ENCODE measurements at places on chromosomes 16 and 17.

- DNase-seq: no peak
These were observed 20.8 kb downstream of the ACTG1 start for GRCh38 chr17:81491761-81492160.

GRCh38 chr17:74243013-74243755 lies 29.8 kb downstream of the TTYH2 start:
- no peak for DNase-seq

GRCh38 chr16:88770461-88771293 lies 14.3 kb downstream of the PIEZO1 start:
- no peak for DNase-seq

DNA sequence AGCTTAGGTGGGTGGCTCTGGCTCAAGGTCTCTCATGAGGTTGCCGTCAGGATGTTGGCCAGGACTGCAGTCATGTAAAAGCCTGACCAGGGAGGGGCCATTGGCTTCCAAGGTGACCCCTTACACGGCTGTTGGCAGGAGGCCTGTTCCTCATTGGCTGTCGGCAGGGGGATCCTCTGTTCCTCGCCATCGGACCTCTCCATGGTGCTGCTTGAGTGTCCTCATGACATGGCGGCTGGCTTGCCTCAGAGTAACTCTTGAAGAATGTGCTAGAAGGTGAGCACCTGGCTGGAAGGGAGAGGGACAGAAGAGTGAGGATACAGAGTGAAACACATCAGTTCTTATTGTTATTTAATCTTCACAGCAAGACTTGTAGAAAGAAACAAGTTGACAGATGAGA lies 4.7 kb upstream of the RPRML start:
- DNase-seq: no peak

- no peak for DNase-seq
These were observed 306.6 kb upstream of the N4BP1 start for GRCh38 chr16:48916566-48916965.

DNA sequence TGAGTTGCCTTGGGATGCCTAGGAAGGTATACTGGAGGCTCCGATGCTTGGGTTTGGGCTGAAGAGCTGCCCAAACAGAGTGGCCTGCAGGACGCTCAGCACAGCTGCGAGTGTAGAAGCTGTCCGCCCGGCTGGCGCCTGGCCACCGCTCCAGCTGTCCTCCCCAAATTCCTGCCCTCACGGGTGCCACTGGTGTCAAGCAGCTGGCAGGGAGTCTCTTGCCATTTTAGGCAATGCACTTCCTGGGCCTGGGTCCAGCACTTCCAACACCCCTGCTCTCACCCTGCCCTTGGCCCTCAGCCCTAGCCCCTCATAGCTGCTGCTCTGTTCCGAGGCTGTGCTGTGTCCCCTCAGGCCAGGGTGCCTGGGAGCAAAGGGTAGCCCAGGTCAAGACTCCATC lies 5.2 kb upstream of the PKMYT1 start:
- no peak for DNase-seq

DNA sequence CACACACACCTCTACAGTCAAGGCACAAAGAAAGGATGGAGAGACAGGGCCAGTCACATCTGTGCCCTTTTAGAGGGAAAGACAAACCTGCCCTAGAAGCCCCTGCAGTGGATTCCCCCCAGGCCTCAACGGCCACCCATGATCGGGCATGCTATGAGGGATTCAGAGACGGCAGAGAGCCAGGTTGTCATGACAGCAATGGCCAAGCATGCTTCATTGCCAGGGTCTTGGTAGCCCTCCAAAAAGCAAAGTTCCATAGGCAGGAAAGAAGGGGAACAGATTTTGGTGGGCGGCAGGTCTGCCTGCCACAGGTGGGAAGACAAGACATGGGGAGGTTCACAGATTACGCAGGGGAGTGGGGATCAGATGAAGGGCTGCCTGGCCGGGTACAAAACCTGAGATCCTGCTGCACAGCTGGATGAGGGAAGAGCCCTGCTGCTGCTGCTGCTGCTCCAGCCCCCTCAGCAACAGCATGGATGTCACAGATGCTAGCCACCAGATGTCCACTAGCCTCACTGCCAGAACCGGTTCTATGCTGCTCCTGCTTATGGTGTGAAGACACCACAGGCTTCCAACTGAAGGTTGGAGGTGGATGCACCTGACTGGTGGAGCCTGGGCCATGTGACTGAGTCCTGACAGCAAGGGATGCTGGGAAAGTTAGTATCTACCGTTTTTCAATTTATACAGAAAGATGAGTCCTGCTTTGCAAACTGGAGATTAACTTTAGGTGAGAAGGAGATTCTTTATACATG lies 17.8 kb downstream of the ACTG1 start:
- DNase-seq: no peak

DNA sequence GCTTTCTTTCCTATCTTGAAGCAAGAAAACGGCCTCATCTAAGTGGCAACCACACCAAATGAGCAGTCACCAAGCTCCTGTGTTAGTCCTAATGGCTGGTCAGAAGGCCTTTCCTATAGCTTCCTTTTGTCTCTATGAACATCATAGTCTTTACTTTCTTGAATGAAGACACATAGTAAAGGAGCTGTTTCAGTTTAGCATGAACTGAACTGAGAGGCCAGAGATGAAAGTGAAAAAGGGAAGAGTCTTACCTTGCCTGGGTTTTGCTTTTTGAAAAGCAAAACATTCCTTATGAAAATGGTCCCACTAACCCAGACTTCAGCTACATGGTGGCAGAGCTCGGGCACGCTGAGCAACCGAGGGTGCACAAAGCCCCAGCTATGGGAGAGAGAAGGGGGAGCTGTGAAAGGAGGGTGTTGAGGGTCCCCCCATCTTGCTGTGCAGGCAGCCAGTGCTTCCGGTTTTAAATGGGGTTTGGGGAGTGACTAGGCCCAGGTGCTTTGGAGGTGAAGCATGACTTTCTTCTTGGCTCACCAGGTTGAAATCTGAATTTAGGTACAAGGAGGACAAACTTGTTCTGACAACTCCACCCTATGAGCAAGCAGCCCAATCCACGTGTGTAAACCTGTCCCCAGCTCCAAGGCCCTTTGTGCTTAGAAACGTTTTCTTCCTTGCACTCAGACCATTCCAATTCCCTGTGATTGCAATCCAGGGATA lies 9.1 kb upstream of the PSMC3IP start:
- DNase-seq: no peak

DNA sequence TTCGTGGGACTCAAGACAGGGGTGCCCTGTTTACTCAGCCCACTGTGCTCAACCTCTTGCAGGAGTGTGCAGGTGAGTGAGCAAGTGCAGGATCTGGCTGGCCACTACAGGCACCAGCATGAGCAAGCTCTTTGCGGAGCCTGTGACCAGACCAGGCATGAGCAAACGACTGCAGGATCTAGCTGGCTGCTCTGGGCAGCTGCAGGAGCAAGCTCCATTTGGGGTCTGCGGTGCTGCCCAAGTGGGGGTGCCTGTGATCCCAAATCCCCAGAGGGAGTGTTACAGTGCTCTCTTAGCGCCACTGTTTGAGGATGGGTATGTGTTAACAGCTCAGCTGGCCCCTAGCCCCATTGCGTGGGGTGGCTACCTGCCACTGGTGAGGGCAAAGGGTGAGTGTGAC lies 2.4 kb downstream of the USP6 start:
- no peak for DNase-seq

GRCh38 chr16:62562121-62562520 lies 525.9 kb upstream of the CDH8 start:
- no peak for DNase-seq

- no peak for DNase-seq
These were observed 12.3 kb downstream of the GLIS2 start for GRCh38 chr16:4328046-4328781.

GRCh38 chr17:696369-696768 lies 18.3 kb downstream of the VPS53 start:
- no peak for DNase-seq

GRCh38 chr16:35197656-35198055 lies 1738.2 kb downstream of the TP53TG3F start:
- no peak for DNase-seq

DNA sequence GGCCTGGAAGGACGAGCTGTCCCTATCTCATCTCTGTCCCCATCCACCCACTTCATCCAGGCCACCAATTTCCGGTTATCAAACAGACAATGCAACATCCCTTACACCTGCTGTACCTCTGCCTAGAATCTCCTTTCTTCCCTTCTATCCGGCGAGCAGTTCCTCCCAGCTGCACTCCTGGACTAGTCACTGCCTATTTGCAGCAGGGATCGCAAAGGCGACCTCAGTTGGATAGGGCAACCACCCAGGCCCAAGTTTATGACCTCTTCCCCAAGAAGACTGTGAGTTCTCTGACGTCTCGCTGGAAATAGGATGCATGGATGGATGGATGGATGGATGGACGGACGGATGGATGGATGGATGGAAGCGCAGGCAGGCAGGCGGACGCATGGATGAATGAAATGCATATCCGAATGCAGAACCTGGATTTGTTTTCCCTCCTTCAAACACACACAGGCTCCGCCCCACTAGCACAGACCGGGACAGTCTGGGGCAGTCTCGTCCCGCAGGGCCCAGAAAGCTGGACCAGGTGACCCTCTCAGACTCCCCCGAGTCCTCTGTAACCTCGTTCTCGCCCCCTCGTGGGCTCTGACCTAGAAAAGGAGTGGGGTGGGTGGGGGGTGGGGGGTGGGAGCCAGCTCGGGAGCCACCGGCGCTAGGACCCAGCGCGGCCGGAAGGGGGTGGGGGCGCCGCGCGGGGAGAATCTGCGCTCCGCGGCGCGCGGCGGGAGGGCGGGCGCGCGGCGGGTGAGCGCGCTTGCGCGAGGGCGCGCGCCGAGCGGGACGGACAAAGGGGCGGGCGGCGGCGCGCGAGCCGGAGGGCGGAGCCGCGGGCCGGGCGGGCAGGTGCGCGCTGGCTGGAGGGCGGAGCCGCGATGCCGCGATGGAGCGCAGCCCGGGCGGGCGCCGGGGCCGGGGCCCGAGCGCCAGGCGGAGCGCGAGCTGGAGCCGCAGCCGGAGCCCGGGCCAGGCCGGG lies at the start of gene SBK1:
TSS of gene SBK1 (plus strand) at position 875 of the 976 bp plus-strand sequence. CDS start 24,867 bp downstream, outside the sequence.
- no peak for DNase-seq

- DNase-seq: no peak
These were observed 28.6 kb upstream of the PIK3R6 start for GRCh38 chr17:8896087-8896486.

GRCh38 chr17:49889500-49889899 lies 41.6 kb upstream of the TAC4 start:
- no peak for DNase-seq

DNA sequence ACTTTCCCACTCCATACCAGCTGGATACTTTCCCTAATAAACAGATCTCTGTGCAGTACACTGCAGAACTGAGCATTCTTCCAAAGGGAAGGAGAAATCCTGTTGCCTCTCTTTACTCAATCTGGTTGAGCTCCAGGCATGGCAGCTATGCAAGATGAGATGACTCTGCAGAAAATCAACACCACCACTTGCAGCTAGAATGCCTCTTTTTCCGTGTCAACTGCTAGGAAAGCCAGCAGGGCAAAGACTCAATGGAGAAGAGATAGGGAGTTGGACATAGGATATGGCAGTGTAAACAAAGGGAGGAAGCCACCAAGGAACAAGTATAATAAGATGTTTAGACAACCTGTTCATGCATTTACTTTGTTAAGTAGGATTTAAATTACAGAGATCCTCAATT lies 40.4 kb upstream of the CORO6 start:
- DNase-seq: no peak

- no peak for DNase-seq
These were observed 9.9 kb downstream of the RARA start for GRCh38 chr17:40318830-40319391.

DNA sequence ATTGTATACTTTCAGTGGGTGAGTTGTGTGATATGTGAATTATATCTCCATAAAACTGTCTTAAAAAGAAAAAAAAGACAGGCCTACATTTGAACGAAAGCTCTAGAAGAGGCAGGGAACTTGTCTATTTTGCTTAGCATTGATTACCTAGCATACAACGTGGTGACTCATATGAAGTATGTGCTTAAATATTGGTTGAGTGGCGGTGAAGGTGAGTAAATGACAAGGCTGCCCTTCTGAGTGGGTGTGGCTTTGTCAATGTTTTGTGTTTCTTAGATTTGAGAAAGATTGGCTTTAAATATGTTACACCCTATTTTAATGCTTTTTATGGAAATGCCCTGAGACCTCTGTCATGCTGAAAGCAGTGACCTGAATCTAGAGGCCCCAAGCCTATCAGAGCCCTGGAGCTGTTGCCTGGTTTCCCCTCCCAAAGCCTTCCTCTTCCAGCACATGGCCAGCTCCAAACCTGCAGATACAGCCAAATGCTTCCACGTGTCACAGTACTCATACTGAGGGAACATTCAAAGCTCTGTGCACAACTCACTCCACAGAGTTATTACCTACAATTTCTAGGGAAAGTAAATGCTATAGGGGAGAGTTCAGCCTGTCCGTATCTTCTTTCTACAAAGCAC lies 260.0 kb downstream of the PHKB start:
- no peak for DNase-seq

DNA sequence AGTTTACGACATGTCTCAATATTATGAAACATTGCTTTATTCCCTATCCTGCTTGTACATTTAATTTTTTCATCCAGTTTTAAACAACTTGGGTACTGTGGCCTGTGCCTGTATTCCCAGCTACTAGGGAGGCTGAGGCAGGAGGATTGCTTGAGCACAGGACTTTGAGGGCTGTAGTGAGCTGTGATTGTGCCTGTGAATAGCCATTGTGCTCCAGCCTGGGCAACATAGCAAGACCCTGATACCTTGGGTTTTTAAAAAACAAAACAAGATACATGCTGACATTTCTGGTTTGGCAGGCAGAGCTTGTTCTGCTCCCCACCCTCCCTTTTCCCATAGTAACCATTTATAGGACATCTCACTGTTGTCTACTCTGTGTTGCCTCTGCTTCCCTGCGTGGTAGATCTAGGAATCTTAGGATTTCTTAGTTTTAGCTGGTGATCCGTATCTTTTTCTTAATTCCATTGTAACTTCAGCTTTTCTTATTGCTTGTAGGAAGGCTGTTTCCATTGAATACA lies 35.6 kb downstream of the TENT4B start:
- no peak for DNase-seq

DNA sequence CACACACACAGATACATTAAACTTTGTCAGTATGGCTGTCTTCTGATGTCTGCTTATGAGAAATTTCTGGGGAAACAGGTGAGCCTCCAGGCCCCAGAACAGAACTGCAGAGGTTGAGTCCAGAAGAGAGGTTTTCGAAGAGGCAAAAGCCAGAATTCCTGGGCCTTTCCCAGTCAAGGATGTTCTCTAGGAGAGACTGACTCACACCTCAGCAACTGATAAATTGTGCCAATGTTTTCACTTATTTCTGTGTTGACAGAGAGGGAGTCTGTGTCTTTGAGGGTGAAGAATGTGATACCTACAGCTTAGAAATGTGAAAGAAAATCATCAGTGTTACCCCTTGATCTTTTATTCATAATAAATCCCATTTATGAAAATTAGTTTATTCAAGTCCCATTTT lies 30.3 kb downstream of the LDHD start:
- no peak for DNase-seq

DNA sequence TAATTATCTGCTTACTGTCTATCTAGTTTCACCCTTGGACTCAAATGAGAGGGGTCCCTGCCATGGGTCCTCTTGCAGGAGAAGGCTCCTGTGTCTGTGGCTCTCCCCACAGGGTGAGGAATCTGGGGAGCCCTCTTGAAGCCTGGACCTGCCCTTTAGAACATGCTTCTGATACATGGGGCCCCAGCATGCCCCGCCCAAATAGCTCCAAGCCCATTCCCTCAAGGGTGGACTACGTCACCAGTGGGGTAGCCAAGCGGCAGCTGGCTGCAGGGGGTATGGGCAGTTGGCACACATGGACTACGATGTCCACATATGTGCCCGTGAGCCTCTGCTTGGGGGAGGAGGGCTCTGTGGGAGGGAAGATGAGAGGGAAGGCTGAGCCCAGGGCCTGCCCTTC lies 39.3 kb downstream of the ARHGAP27 start:
- DNase-seq: no peak

GRCh38 chr17:78230996-78231935 lies at the start of gene TMEM235:
TSS of gene TMEM235 (plus strand) at chr17:78231631. CDS start at chr17:78232024, 393 bp downstream.
- no peak for DNase-seq

Data from SIG-M5 (cell line).